ENCODE measurements at places on chromosomes 2 and 18.

GRCh38 chr2:161234627-161235026 is 73.6 kb upstream of the PSMD14 start:
- no peak for DNase-seq

- no peak for DNase-seq
Measured at GRCh38 chr2:168241208-168241607, 6.2 kb downstream of the STK39 start.

- DNase-seq, result no peak
Measured at GRCh38 chr2:2875831-2876230, 501.8 kb downstream of the EIPR1 start.

GRCh38 chr2:20370191-20370590 is 19.5 kb upstream of the PUM2 start:
- no peak for DNase-seq

GRCh38 chr18:65527879-65528633 is 222.8 kb upstream of the CDH7 start:
- DNase-seq, result no peak

DNA sequence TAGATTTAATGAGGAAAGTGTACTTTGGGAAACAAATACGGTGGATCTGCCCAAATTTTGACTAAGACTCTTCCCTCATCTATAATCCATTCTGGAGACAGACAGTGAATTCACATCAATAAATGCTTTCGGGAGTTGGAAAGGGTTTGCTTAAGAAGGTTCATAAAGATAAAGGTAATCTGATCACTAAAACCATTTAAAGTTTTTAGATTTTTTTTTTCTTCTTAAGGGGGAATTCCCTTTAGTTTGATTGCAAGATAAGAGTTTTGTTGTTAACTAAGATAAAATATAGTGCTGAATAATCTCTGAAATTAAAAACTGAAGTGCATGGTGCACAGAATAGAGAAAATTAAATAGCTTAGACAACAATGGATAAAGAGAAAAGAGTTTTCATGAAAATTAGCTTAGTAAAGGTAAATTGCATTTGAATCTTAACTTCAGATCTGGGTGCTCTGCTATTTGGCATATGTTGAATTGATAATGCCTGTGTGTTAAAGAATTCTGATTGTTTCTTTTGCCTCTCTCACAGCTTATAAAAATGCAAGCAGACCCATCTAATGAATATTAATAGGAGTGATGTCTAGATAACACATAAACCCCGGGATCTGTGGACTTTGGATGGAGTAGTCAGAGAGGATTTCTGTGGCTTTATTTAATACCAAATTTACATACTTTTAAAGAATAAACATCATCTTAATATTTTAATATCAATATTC is 100.8 kb downstream of the MEIS1 start:
- no peak for DNase-seq

DNA sequence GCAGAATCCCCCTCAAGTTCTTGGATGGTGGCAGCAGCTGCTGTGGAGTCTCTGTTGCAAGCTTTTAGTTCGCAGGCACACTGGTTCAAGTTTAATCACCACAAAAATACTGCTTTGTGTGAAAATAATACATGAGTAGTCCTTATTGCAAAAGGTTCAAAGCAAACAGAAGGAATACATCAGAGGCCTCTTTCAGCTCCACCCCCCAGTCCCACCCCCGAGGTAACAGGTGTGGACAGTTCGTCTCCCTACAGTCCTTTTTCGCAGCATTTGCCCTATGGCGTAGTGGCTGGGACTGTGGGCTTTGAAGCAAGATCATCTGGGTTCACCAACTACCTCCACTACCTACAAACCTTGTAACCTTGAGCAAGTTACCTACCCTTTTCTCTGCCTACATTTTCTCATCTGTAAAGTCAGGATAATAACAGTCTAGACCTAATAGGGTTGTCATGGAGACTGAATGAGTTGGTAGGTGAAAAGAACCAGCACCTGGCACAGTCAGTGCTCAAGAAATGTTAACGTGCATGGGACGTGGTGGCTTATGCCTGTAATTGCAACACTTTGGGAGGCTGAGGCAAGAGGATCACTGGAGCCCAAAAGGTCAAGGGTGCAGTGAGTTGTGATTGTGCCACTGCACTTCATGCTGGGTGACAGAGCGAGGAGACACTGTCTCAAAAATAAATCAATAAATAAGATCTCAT is 61.7 kb downstream of the TCF7L1 start:
- no peak for DNase-seq

DNA sequence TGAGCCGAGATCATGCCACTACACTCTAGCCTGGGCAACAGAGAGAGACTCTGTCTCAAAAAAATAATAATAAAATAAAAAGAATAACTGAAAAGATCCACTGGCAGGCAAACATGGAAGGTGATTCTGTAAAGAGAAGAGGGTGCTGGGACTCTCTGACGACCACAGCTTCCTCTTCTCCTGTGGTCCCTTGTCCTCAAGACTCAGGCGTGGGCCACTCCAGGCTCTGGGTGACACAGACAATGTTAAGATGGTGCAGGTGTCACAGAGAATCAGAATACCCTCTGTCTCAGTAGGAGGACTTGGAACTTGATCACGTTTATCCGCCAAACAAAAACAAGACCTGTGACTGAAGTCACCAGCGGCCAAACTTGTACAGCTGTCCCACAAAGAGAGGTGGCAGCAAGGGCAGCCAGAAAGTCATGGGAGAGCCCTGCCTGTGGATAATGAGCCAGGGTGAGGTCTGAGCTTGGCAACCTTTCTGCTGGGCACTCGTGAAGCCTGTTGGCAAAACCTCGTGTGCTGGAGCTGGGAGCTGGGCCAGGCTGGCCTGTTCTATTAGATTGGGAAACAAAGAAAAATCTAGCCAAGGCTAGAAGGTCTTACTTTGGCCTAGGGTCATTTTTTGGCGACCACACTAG is 76.4 kb upstream of the ITGA6 start:
- no peak for DNase-seq

GRCh38 chr2:128405467-128405900 is 86.8 kb upstream of the HS6ST1 start:
- DNase-seq, result no peak

- no peak for DNase-seq
Measured at GRCh38 chr2:181626671-181627070, 30.2 kb downstream of the CERKL start.

DNA sequence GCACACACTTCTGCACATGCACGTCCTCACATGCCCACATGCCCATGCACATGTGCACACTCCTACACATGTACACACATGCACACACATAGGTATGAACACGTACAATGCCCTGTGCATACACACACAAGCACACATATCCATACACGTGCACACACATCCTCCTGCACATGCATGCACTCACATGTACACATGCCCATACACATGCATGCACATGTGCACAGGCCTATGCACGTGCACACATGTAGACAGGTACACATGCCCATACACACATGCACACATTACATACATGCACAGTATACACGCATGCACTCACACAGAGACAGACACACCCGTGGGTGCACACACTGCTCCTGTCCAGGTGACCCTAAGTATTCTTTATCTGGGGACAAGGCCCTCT is 34.3 kb downstream of the GPC1 start:
- no peak for DNase-seq

DNA sequence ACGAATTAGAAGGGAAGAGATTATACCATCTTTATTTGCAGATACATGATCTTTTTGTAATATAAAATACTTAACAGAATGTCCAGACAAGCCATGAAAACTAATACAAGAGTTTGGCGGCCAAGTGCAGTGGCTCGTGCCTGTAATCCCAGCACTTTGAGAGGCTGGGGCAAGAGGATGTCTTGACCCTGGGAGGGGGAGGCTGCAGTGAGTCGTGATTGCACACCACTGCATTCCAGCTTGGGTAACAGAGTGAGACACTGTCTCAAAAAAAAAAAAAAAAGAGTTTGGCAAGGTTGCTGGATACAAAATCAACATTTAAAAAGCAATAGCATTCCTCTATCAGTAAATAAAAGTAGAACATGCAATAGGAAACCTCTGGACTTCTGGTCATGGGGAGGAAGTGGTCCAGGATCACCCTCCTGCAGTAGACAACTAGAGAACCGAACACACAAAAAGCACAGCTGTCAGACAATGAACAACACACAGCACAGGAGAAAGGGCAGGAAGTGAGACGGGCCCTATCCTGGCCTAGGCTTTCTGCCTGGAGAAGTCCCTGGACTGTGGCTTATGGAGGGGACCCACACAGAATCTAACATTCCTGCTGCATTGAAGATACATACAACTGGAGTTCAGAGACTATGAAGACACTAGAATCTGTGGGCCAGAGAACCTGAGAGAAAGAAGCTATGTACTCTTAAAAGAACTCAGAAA is 118.9 kb upstream of the ARL4C start:
- no peak for DNase-seq

DNA sequence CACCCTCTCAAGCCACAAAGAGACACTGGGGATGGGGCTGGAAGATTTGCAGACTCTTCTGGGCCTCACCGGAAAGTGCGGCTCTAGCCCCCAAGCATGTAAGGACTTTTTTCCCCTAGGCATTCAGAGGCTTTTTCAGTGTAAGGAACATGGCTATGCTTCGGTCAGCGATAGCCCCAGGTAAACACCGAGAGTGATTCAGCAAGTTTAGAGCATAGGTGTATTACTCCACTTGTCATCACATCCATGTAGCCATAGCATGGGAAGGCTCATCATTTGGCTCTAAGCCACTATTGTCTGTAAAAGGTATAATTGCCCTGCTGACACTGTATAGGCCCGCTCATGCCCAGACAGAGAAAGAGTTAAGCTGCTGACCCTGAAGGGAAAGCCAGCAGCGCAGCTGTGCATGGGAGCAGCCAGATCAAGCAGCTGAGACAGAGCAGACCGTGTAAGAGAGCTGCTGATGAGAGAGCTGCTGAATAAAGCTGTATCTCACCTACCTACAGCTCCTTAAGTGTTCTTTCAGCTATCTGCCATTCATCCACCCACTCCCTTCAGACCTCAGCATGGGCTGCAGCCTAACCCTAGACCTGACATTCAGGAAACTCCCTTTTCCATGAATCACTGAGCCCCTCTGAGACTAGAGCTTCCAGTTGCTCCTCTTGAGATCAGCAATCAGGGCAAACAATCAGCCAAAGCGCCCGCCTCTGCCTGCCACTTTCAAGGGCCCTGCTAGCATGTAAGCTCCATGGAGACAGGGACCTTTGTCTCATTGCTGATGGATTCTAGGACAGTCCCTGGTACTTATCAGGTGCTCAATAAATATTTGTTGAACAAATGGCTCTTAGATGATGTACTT is 25.5 kb downstream of the LGALSL start:
- DNase-seq, result no peak

GRCh38 chr2:188456114-188456909 is 164.6 kb downstream of the GULP1 start:
- DNase-seq, result no peak

DNA sequence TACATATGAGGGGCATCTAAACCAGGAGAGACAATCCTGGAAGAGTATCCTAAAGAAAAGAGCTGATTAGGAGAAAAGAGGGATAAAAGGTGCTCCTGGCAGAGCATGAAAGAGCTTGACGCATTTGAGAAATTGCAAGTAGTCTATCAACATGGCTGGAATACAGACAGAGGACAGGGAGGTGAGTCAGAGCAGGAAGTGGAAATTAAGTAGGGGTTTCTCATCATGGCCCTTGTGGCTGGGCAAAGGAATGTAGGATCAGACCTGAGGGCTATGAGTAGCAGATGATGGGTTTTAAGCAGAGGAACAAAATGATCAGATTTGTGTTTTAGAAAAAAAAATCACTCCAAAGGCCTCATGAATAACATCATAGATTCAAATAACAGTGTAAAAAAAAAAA is 49.2 kb upstream of the UGP2 start:
- no peak for DNase-seq

All from stimulated activated CD8-positive, alpha-beta memory T cell treated with anti-CD3 and anti-CD28 coated beads, Interleukin-2, amount 100 ng/mL, for 1 hour (primary cell).